ENCODE measurements at places on chromosomes 7 and 10. TPM values are rescaled to one million over a fixed set of nuclear protein-coding genes. Genes with fewer than 3 reads are reported as not detected.

GRCh38 chr10:126519185-126519584 is 130.9 kb upstream of the ADAM12 start:
- H3K4me3 ChIP-seq = no peak overlapping the region
- H3K36me3 ChIP-seq = no peaks in the 10 kb centered on the region
- H3K27me3 ChIP-seq = no peaks in the 10 kb centered on the region
- no peaks in the 10 kb centered on the region for H3K4me1 ChIP-seq
- H3K27ac ChIP-seq = no peak overlapping the region

Gene PGAM2
- 0.64 TPM for total RNA-seq

GRCh38 chr7:55148571-55148970 is 129.8 kb downstream of the EGFR start:
- no peaks in the 10 kb centered on the region for H3K27me3 ChIP-seq
- H3K4me3 ChIP-seq = no peak overlapping the region
- no peaks in the 10 kb centered on the region for H3K36me3 ChIP-seq
- DNase-seq = no peak

GRCh38 chr10:93915598-93915997 is 21.8 kb downstream of the SLC35G1 start:
- H3K27me3 ChIP-seq = no peaks in the 10 kb centered on the region
- H3K36me3 ChIP-seq = no peaks in the 10 kb centered on the region
- no peak overlapping the region for H3K4me3 ChIP-seq
- no peak overlapping the region for H3K27ac ChIP-seq
- no peak for DNase-seq
- no peaks in the 10 kb centered on the region for H3K4me1 ChIP-seq

- no peaks in the 10 kb centered on the region for H3K27me3 ChIP-seq
- no peak for DNase-seq
- no peaks in the 10 kb centered on the region for H3K4me1 ChIP-seq
- no peak overlapping the region for H3K27ac ChIP-seq
Measured at GRCh38 chr10:56632537-56632936, 271.5 kb upstream of the ZWINT start.

Gene FAM221A
- total RNA-seq = 13.1 TPM

Gene CARD11
- total RNA-seq = 2.0 TPM

DNA sequence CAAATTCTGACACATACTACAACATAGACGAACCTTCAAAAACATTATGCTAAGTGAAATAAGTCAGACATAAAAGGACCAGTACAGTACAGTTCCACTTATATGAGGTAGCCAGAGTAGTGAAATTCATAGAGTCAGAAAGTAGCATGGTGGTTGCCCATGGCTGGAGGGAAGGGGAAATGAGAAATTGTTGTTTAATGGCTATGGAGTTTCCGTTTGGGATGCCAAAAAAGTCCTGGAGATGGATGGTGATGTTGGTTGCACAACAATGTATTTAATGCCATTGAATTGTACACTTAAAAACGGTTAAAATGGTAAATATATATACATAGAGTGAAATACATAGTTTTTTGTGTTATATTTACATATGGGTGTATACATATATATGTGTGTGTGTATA is 2.1 kb upstream of the SLC37A3 start:
- H3K27ac ChIP-seq = no peak overlapping the region
- no peaks in the 10 kb centered on the region for H3K4me1 ChIP-seq
- H3K4me3 ChIP-seq = no peak overlapping the region
- no peak for DNase-seq
- no peaks in the 10 kb centered on the region for H3K27me3 ChIP-seq
- H3K36me3 ChIP-seq = no peaks in the 10 kb centered on the region

GRCh38 chr10:69043931-69044531 is 43.9 kb upstream of the SRGN start:
- no peaks in the 10 kb centered on the region for H3K27me3 ChIP-seq
- no peak overlapping the region for H3K4me3 ChIP-seq
- no peak overlapping the region for H3K27ac ChIP-seq
- no peak for DNase-seq
- H3K36me3 ChIP-seq = no peaks in the 10 kb centered on the region
- H3K4me1 ChIP-seq = no peaks in the 10 kb centered on the region

Gene ABCB1
- total RNA-seq = 12.8 TPM

DNA sequence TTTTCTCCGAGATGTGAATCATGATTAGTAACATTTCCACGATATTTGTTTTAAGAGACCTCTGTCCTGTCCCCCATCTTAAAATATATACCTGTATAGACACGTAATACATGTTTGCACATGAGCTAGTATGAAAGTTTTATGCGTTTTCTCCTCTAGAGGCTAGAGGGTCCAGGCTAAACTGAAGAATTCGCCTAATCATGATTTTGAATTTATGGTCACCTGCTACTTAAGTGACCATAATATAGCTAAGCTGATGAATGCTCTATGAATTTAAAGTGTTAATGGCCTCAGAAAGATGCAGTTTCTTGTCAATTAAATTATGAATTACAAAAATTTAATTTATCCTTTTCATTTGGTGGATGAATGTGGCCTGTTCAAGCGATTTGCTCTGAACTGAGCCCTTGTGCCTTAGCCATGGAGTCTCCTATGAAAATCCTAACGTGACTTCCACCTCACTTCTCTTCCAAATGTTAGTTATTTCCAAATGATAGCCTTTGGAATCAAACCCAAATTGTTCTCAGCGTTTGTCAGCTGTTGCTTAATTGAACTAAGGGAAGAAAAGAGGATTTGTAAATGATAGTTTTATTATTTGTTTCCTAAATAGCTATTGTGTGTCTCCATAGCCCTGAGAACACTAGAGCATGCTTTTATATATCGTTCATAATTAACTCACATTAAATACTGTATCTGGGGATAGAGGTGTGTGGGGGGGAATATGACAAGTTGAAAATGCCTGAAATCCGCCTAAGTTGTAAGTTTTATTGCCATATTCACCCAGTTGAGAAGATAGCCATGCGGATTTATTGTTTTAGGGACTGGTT is 2.3 kb downstream of the CELF2 start:
- H3K27me3 ChIP-seq = no peaks in the 10 kb centered on the region
- no peak for DNase-seq
- H3K4me1 ChIP-seq = no peaks in the 10 kb centered on the region
- H3K4me3 ChIP-seq = peak overlapping the region; percentile 85
- no peaks in the 10 kb centered on the region for H3K36me3 ChIP-seq
- no peak overlapping the region for H3K27ac ChIP-seq

- peak overlapping the region; percentile 38 for H3K4me3 ChIP-seq
- H3K4me1 ChIP-seq = no peaks in the 10 kb centered on the region
- H3K27ac ChIP-seq = peak overlapping the region; percentile 67
- no peaks in the 10 kb centered on the region for H3K27me3 ChIP-seq
- DNase-seq = no peak
Measured at GRCh38 chr10:31133251-31133791, 101.7 kb upstream of the ZNF438 start.

DNA sequence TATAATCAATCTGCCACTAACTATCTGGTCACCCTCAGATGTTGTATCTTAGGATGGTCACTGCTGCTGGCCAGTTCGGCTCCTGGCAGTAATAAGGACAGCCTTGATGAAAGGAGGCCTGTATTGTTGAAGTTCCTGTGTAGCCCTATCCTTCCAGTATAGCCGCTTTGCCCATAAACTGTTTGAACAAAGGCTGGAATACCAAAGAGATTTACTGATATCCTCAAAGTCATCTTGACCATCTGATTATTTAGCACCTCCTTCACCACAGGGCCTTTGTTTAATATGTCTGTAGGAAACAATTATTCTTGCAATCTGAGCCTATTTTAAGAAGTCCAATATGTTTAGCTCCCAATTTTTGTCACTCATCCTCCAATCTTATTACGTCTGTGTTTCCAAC is 77.7 kb downstream of the HYCC1 start:
- no peak overlapping the region for H3K27ac ChIP-seq
- H3K27me3 ChIP-seq = no peaks in the 10 kb centered on the region
- H3K4me1 ChIP-seq = no peaks in the 10 kb centered on the region
- no peak overlapping the region for H3K4me3 ChIP-seq

- no peaks in the 10 kb centered on the region for H3K27me3 ChIP-seq
- peak overlapping the region; percentile 97 for H3K27ac ChIP-seq
- DNase-seq = no peak
- no peaks in the 10 kb centered on the region for H3K4me1 ChIP-seq
Measured at GRCh38 chr10:112953174-112954159, 3.4 kb downstream of the TCF7L2 start.

Gene HABP2
- not detected for total RNA-seq

DNA sequence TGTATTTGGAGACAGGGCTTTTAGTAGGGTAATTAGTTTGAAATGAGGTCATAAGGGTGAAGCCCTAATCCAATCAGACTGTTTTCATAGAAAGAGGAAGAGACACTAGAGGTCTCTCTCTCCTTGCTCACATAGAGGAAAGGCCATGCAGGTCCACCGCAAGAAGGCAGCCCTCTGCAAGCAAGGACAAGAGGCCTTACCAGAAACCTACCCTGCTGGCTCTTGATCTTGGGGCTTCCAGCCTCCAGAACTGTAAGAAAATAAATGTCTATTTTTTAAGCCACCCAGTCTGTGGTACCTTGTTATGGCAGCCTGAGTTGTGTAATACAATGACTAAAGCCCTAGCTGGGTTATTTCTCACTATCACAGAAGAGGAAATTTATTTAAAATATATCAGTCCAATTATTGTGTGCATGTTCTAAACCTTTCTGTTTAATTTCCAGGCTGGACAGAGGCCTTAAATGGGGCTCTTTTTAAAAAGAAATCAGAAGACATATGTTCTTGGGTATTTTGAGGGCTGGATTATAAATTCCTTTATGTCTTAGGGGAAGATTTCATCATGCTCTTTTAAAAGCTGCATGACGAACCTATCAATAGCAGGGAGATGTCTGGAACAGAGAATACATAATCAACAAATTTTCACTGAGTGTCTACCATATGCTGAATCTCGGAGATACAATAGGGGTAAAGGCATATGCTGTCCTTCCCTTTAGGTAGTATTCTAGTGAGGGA is 12.9 kb upstream of the TMEM26 start:
- no peak overlapping the region for H3K4me3 ChIP-seq
- DNase-seq = no peak
- no peaks in the 10 kb centered on the region for H3K27me3 ChIP-seq

DNA sequence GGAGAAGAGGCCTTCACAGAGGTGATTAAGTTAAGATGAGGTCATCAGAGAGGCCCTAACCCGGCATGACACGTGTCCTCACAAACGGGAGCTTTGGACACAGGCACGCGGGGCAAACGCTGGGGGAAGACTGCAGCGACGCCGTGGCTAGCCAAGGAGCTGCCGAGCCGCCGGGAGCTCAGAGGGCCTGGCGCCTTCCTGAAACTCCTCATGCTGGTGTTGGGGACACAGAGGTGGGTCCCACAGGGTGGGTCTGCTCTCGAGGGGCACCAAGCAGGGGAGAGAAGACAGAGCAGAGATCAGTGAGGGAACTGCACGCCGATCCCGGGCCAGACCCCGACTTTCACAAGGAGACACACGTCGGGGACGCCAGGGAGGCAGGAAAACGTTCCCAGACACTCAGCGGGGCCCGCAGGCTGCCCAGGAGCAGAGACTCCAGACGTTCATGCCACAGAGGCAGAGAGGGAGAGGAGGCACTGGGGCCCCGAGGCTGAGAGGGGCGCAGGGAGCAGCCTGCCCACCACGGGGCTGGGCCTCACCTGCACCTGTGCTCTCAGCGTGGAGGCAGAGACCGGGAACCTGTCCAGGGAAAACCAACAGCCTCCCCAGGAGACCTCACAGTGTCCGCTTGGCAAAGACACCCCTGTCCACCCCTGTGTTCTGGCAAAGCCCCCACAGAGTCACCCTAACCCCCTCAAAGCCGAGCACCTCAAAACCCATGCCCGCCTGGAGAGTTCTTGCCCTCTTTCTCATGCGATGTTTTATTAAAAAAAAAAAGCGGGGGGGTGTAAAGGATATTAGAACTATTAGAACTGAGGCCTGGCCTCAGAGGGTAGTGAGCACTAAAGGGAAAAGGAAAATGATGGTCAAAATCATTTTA is 103.8 kb downstream of the PDGFA start:
- peak; percentile 45 for DNase-seq
- no peaks in the 10 kb centered on the region for H3K36me3 ChIP-seq
- no peak overlapping the region for H3K4me3 ChIP-seq

DNA sequence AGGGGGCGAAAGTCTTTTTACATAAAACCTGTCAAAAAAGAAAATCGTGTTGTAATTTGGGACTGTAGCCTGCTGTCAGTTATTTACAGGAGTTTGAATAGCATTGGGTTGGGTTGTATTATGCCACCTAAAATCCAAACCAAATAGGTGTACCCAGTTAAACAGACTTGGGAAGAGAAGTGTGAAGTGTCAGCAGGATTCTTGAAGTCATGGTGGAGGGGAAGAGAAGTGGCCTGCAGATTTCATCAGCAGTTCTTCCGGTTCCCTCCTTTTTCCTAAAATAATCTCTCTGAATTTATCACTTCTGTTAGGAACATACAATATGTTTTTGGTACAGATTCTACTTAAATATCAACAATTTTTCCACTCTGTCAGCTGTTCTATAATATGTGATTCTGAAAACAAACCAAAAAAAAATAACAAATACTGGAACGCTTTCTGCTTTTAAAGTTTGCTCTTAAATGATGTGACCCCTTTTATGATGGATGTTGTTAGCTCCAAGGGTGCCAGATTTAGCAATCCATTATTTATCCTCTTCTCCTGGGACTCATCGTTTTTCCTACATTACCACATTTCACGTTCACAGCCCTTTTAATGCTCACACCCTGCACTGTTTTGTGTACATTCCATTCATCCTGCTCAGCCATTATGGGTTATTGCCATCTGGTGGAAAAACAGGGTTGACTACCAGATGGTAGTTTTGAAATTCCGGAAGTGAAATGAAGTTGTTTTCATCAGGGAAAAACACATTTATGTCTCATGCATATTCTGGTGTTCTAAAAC is 18.7 kb upstream of the ARHGAP12 start:
- H3K27ac ChIP-seq = peak overlapping the region; percentile 18
- no peak for DNase-seq
- no peaks in the 10 kb centered on the region for H3K36me3 ChIP-seq

DNA sequence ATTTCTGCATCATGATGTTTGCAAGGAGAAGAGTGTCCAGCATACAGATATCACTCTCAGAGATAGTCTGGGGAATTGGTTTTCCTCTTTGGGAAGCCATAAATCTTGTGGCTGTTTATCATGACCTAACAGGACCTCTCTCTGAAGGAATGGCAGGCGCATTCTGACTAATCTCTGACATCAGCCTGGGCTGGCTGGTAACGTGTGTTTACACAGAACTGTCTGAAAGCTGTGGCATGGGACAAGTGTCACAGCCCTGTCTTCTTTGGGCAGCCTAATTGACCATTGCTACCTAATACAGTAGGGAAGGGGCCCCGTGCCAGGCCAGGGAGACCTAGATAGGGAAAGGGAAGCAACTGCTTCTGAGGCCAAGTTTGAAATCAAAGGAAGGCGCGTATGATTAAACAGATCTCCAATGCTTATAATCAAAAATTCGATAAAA is 73.9 kb upstream of the CABCOCO1 start:
- no peaks in the 10 kb centered on the region for H3K27me3 ChIP-seq
- H3K36me3 ChIP-seq = no peaks in the 10 kb centered on the region
- no peak overlapping the region for H3K27ac ChIP-seq
- no peak overlapping the region for H3K4me3 ChIP-seq

Gene HOXA6
- 7.9 TPM for total RNA-seq

GRCh38 chr10:60414111-60414510 is 24.4 kb upstream of the ANK3 start:
- H3K27me3 ChIP-seq = no peaks in the 10 kb centered on the region
- H3K36me3 ChIP-seq = no peaks in the 10 kb centered on the region
- no peaks in the 10 kb centered on the region for H3K4me1 ChIP-seq
